ENCODE measurements at places on chromosomes 3 and 15. TPM values are rescaled to one million over a fixed set of nuclear protein-coding genes. Genes with fewer than 3 reads are reported as not detected.

NR2F2 gene
- total RNA-seq = not detected

- DNase-seq = no peak
- H3K27ac ChIP-seq = no peak overlapping the region
- no peaks in the 10 kb centered on the region for H3K4me1 ChIP-seq
- no peaks in the 10 kb centered on the region for H3K27me3 ChIP-seq
- no peaks in the 10 kb centered on the region for H3K36me3 ChIP-seq
Observed at GRCh38 chr15:32967521-32967920, 227.0 kb downstream of the FMN1 start.

GHRL gene
- total RNA-seq = not detected

TM4SF4 gene
- not detected for total RNA-seq

GRCh38 chr3:184218814-184219213, 10.6 kb upstream of the VWA5B2 start:
- no peaks in the 10 kb centered on the region for H3K4me1 ChIP-seq
- H3K36me3 ChIP-seq = no peaks in the 10 kb centered on the region
- H3K4me3 ChIP-seq = no peak overlapping the region
- DNase-seq = no peak
